ENCODE measurements at places on chromosomes 7 and 10.

- DNase-seq, result peak; percentile 74
These were observed 73.6 kb downstream of the OTUD1 start for GRCh38 chr10:23512355-23513058.

DNA sequence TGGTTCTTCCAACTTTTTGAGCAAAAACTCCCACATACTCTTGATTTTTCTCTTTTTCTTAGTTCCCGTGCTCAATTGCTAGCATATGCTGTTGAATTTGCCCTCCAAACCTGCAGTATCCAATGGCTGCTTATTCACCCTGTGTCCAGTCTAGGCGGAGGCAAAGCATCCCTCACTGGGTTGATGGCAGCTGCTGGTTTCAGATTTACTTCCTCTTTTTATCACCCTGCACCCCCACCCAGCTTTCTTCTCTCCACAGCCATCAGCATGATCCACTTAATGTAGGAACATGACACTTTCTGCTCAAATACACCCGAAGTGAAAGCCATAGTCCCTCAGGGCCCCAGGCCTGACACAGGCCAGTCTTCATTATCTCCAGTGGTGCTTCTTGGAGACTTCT lies 87.6 kb upstream of the ADARB2 start:
- DNase-seq, result peak; percentile 4

DNA sequence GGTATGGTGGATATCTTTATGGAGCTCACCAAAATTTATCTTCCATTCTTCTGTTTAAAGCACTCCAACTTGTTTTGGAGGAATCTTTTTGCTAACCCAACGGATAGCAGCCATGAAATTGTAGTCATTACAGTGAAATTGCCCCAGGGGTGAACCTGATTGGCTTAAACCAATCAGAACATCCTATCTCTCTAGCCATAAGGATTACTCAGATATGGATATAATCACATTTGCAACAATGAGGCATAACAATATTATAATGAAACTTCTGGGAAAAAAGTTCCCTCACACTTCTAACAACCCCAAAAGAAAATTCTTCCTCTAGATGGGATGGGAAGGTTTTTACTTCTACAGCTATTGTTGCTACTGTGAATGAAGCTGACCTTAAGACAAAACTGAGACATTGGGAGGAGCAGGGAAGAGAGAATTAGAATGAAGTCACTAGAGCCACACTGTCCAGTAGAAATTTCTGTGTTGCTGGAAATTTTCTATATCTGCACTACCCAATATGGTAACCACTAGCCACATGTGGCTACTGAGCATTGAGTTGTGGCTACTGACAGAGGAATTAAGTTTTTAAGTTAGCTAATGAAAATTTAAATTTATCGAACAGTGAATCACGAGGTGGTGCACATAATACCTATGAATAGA lies 50.4 kb upstream of the ARHGAP21 start:
- DNase-seq, result no peak

DNA sequence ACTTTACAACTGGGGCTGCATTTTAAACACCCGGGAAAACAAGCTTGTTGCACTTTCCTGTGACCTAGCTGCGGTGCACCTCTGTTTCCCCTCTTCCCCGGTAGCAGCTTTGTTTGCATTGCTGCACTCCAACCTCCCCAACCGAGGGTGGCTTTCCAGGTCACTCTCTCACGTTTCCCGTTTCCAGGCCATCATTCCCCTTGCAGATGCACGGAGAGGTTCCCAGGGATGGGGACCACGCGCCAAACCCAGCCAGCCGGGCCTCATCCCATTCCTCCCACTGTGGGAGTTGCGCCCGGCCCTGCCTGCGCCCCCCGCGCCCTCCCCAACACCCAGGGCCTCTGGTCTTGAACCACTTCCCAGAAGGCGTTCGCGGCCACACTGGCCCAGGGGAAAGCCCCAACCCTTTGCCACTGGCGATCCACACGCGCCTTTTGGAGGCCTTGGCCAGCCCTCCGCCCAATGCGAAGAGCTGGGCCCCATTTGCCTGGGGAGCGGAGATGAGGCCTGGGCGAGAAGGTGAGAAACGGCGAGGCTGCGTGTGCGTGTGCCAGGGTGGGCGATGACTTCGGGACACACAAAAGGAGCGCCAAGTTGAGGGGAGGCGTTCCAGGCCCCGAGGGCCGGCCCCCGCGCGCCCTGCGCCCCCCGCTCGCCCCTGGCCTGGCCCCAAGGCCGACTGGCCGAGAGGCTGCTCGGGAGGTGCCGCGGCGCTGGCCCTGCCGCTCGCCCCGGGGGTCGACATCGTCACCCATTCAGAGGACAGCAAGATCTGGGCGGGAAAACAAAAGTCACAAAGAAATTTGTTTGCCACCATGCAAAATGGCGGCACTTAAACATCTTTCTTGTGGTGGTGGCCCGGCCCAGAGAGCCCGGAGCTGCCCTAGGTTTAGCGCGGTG lies 15.9 kb downstream of the SKIDA1 start:
- DNase-seq, result no peak

GRCh38 chr10:112246-112645 lies 23.0 kb upstream of the ZMYND11 start:
- DNase-seq, result no peak
